ENCODE measurements at places on chromosomes 5 and 9.

DNA sequence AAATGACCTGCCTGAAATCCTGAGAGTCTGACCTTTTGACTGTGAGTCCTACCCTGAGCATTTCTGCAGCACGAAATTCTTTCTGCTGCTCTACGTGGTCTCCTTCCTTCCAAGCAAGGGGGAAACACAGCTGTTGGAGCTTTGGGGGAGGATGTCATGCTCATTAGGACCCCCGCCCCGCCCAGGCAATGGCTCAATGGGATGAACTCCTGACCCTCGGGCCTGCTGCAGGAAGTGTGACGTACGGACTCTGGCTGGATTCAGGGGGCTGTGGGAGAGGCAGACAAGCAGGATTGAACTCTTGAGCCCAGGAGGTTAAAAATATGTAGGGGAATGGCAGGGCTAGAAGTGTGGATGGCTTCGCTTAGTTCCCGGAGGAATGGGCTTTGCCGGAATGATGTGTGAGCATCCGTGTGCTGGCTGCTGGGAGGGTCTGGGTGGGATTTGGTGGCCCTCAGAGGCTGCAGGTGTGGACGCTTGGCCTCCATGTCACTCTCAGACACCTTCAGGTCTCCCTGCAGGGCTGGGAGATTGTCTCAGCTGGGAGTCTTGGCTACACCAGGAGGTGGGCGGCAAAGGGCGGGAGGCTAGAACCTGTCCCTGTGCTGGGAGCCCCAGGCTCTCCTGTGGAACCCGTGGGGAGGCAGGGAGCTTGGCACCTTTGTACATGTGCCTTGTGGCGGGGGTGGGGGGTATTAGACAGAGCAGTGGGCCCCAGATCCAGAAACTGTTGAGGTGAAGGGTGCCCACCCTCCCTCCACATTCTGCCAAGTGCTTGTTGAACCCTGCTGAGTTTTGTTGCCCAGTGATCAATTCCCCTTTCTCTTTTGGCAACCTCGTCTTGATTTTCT lies 26.3 kb downstream of the STC2 start:
- no peak for ATAC-seq

- peak; percentile 95 for ATAC-seq
Measured at GRCh38 chr9:38620483-38621433, at the start of gene ANKRD18A. Gene ANKRD18A (minus strand): TSS chr9:38620596. CDS start chr9:38620285, 311 bp downstream.

DNA sequence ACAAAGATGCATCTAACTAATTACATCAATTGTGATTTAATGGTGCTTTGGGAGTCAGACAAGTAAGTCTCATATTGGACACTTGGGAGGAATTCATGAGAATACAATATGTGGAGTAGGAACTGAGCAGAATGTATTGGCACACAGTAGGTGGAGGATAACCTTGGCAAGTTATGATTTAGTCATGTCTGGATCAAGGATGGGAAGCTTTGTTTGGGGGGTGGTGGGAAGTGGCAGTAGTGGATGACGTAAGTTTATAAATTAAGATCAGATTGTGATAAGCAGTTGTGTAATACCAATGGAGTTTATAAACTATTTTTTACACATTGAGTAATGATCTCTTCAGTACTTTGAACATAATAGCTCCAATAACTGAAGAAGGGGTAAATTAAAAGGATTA lies 67.0 kb downstream of the SGCD start:
- no peak for ATAC-seq

- ATAC-seq = no peak
Measured at GRCh38 chr5:6468104-6468503, 19.4 kb downstream of the UBE2QL1 start.

DNA sequence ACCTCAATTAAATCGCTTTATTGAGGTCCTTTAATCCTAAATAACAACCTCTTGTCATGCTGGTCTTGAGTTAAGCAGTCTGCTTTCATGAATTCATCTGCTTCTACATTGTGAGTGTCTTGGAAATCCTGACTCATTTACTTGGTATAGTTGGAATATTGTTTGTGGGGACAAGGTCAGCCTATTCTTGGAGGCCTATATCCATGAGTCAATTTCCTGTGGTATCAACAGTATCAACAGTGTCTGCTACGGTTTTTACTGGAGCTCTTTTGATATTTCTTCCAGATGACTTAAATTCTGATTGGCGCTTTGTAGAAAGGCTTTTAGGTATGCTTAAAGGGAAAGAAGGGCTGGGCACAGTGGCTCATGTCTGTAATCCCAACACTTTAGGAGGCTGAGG lies 71.2 kb upstream of the PARP8 start:
- ATAC-seq = no peak

DNA sequence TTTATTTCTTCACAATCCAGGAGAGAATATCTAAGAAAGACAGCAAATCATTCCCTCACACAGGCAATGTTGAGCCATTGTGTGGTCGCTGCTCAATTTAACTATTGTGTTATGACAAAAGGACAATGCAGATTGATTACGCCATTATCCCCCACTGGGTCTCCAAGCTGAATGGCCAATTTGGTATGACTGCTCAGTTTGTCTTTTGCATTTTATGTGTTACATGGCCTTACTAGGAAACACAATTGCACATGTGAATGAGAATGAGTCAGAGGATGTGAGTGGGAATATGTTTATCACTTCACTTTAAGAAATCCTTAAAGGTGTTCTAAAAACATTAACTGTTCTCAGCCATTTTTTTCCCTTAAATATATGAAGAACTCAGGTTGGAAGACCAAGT lies 108.3 kb downstream of the FAM174A start:
- ATAC-seq = no peak

DNA sequence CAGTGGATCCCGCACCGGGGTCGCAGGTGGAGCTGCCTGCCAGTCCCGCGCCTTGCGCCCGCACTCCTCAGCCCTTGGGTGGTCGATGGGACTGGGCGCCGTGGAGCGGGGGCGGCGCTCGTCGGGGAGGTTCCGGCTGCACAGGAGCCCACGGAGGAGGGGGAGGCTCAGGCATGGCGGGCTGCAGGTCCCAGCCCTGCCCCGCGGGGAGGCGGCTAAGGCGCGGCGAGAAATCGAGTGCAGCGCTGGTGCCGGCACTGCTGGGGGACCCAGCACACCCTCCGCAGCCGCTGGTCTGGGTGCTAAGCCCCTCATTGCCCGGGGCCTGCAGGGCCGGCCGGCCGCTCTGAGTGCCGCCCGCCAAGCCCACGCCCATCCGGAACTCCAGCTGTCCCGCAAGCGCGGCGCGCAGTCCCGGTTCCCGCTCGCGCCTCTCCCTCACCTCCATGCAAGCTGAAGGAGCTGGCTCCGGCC lies 120.6 kb upstream of the MEF2C start:
- no peak for ATAC-seq

GRCh38 chr9:78031893-78032729 lies 500 bp upstream of the GNAQ start:
- ATAC-seq = peak; percentile 94

- no peak for ATAC-seq
Measured at GRCh38 chr9:85167146-85167545, 497.6 kb downstream of the NTRK2 start.

DNA sequence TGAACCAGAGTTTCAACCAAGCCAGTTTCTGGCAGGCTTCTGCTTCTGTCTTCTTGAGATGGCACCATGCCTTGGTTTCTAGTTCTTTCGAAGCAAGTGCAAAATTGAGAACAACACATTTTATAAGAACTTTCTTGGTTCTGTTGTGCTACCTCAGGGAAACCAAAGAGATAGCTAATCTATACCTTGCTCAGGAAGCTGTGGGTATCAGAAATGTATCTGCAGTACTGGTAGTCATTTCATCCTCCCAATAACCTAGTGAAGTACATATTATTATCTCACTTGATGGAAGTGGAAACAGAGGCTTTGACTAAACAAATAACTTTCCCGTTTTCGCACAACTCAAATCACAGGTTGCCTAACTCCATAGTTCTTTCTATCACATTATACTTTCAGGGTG lies 246.6 kb downstream of the ENC1 start:
- ATAC-seq = no peak

- ATAC-seq = no peak
Measured at GRCh38 chr5:151912360-151912759, 12.3 kb downstream of the GLRA1 start.

- no peak for ATAC-seq
Measured at GRCh38 chr5:137778772-137779564, 24.8 kb upstream of the HNRNPA0 start.

GRCh38 chr9:69817202-69817601 lies 3.4 kb upstream of the CFAP95 start:
- no peak for ATAC-seq

DNA sequence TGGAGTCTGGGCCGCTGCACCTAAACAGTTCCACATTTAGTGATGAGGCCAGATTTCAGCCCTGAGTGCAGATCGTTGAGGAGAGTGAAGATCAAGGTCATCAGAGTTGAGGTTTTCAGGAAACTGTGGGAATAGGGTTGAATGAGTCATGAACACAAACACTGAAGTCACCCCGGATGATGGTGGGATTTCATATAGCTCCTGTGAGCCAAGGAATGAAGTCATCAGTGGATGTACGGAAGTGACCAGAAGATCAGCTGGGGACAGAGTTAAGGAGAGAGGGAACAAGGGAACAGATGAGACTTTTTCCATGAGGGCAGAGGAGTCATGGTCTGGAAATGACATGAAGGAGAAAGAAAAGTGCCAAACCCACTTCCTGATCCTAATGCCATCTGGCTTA lies 36.5 kb downstream of the PALM2AKAP2 start:
- ATAC-seq = peak; percentile 29

- ATAC-seq = no peak
Measured at GRCh38 chr5:133918316-133918715, 50.1 kb downstream of the C5orf15 start.

DNA sequence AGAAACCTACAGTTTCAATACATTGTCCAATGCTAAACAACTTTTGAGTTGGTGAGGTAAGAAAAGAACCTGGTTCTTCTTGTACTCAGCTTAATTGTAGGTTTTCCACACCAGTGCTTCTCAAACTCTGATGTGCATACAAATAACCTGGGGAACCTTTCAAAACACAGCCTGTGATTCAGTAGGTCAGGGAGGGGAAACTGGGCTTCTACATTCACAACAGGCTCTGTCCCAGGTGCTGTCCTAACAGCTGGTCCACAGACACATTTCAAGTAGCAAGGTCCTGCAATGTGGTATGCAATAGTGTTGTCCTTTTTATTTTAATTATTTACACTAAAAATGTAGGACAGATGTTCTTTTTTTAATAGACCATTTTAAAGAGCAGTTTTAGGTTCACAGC lies 47.4 kb upstream of the SNCAIP start:
- no peak for ATAC-seq

- peak; percentile 48 for ATAC-seq
Measured at GRCh38 chr9:38164659-38165221, 95.7 kb upstream of the SHB start.

DNA sequence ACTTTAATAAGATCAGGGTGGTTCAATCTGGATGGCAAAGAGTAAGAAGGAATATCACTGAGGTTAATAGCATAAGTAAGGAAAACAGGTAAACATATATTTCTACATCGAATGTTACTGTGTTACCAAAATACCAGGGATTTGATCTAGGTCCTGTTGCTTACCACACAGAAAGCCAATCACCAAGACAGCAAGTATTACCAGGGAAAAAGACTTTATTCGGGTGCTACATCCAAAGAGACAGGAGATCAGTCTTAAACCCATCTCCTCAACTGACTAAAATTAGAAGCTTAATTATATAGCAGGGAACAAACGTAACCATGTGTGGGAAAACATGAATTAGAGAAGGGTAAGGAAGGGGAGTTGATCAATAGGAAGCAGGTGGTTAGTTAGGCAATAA lies 500.1 kb downstream of the EFNA5 start:
- ATAC-seq = no peak

DNA sequence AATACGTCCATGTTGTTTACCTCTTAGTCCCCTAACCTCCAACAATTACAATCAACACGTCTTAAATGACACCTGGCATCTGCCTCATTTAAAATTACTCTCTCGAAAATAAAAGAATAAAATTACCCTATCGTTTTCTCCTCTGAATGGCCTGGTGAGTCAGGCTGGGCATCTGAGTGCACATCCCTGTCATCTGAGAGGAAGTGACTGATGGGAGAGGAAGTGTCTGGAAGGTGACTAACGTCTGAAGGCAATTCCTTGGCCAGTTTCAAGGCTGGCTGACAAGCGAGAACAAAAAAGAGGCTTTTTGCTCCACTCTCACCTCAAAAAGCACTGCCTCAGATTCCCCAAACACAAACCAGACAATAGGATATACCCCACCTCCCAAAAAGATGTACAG lies 57.7 kb downstream of the MAPKAP1 start:
- peak; percentile 92 for ATAC-seq

DNA sequence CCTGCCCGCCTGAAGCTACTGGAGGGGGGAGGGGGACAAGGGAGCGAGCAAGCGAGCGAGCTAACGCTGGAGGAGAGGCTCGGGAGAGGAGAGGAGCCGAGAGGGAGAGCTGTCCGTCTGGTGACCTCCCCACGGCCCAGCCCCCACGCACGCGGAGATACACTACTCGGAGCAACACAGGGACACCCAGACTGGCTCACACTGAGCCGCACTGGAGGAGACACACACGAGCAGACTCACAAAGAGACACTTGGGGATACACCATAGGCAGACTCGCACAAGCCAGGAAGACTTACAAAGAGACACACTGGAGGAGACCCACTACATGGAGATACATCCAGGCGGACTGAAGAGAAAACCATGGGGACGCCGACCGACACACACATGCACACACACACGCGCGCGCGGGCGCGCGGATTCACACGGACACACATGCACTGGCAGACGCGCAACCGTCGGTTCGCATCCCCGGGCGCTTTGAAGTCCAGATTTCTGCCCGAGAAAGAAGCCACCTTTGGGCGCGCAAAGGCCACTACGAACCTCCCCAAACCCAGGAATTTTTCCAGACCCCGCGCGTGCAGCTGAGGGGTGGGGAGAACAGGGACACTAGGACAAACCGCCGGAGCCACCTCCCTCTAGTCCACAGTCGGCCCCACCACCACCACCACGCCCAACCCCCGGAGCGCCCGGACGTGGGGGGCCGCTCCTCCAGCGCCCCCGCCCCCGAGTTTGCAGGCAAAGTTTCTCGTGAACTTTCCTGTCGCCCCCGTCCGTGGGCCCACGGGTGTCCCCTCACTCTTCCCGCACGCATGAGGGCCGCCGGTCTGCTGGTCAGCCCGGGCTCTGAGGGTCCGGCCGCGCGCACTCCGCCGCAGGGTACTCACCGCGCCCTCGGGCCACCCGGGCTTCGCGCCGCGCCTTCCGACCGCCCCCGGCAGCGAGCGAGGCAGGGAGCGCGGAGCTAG lies 571 bp downstream of the CNTFR start:
- no peak for ATAC-seq

DNA sequence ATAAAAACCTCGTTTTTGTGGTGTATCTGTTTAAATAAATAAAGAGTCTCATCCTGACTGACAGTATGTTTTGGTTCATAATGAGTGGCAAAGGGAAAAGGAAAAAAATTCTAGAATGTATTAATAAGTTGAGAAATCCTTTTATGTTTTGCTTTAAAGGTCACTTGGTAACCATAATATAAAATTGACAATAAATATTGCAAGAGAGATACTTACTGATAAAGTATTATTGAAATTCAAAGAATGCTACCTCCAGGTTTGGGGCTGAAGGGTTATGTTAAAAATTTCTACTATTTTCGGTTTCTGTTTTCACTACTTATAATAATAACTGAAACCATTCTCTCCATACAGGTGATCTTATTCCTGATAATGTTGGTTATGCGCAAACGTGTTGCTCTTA lies 85.4 kb upstream of the FSD1L start:
- no peak for ATAC-seq
